ENCODE measurements at places on chromosomes 5 and 9.

- no peak for DNase-seq
Observed at GRCh38 chr5:88509403-88509802, 240.8 kb upstream of the TMEM161B start.

GRCh38 chr9:105975886-105976645 lies 281.7 kb downstream of the TMEM38B start:
- DNase-seq = no peak

GRCh38 chr5:151671950-151672349 lies 14.8 kb downstream of the SPARC start:
- DNase-seq = no peak

DNA sequence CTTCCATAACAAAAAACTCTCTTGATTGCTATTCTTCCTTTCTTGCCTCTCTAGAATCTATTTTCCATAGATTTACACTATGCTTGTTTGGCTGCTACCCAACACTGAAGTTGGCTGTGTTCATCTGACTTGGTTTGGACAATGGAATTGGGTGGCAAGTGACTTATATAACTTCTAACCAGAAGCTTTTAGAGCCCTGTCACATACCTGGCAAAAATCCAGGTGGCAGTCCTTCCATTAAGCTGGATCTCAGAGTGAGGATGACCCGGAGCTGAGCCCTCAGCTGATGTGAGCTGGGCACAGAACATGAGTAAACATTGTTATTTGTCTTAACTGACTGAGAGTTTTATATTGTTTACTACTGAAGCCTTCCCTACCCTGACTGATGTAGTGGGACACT lies 225.7 kb downstream of the TLR4 start:
- no peak for DNase-seq

- DNase-seq = no peak
Observed at GRCh38 chr5:144173766-144174165, 3.1 kb downstream of the KCTD16 start.

- DNase-seq = no peak
Observed at GRCh38 chr5:38589629-38590028, 33.2 kb upstream of the LIFR start.

Data from CD4-positive, alpha-beta T cell treated with Interleukin-12 subunit alpha and Interleukin-12 subunit beta, for 1 hour (primary cell).